ENCODE measurements at places on chromosomes 5 and 9.

DNA sequence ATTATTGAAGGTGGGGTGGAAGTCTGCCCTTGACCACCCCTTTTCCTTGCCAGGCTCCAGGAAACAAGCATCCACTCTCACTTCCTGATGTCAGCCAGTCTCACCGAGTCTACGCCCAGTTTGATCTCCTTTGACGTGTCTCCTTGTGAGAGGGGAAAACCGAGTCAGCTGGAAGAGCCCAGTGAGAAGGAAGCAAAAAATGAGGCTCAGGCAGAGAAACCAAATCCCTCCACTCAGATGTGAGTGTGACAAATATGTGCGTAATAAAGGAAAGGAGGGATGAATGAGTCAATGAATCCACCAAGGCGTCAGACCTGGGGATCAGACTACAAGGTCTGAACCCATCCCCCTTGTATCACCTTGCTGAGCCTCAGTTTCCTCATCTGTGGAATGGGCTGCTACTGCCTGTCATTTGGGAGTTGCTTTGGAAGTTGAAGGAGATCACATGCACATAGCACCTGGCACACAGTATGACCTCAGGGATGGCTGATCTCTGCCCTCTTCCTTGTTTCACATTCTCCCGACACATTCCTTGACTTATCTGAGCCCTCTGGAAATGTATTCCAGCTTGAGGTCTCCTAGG is 61.3 kb upstream of the XPA start:
- DNase-seq: no peak

DNA sequence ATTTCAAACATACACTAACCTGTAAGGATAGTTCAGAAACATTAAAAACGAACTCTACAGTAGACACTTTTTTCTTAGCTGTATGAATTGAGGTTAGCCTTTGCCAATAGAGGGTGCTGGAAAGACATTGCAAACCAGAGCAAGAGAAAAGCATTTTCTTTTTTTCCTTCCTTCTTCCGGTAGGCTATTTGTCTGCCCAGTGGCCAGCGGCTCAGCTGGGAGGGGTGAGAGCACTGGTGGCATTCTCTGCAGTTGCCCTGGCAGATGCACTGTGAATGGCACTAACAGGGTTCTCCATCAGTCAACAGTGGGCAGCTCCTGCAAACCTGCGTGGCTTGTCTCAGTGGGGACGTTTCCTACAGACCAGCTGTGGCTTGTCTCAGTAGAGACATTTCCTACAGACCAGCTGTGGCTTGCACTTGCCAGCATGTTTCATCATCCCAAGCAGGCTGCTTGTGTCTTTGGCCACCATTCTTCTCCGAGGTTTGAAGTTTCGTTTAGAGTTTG is 984.5 kb upstream of the CDH18 start:
- DNase-seq: no peak

DNA sequence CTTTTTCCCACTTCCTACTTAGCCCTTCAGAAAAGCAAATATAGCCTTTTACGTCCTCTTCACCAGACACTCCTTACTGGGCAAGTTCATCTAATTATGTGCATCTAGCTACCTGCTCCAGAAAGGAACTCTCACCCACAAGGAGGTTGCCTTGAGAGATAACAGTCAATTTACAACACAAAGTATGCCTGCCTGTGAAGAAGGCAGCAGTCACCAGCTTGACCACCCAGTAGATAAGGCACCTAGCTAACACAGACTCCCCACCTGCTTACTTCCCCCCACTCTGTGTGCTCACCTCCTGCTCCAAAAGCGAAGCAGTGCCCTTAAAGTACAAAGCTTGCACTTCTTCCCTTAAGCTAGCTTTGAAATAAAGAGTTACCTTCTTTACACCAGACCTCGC is 111.7 kb upstream of the MRPS30 start:
- DNase-seq: no peak

- DNase-seq: no peak
Measured at GRCh38 chr5:179142434-179143198, 82.4 kb downstream of the ZNF354C start.

DNA sequence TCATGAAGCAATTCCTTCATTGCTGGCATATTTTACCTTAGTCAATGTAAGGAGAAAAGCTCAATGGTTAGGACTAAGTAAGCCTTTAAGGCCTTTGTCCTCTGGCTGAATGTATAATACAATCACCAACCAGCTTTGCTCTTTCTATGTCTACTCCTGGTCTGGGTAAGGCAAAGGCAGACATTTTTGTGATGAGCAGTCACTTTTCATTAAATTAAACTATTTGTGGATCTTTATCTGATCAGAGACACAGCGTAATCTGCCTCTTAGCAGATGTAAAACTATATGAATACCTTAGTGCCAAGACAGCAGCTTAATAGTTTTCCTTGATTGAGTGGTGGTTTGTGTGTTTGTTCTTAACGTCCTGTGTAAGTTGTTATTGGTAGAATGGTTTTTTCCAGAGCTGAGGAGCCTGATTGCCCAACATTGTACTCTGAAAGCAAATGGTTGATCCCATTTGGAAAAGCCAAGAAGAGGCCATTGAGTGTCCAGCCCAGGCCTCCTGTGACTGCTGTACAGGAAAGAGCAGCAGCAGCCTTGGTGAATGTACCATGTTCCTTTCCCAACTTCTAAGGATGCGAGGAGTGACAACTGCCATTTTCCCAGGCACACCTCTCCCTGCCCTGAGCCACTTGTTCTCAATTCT is 16.5 kb upstream of the CXXC5 start:
- no peak for DNase-seq

DNA sequence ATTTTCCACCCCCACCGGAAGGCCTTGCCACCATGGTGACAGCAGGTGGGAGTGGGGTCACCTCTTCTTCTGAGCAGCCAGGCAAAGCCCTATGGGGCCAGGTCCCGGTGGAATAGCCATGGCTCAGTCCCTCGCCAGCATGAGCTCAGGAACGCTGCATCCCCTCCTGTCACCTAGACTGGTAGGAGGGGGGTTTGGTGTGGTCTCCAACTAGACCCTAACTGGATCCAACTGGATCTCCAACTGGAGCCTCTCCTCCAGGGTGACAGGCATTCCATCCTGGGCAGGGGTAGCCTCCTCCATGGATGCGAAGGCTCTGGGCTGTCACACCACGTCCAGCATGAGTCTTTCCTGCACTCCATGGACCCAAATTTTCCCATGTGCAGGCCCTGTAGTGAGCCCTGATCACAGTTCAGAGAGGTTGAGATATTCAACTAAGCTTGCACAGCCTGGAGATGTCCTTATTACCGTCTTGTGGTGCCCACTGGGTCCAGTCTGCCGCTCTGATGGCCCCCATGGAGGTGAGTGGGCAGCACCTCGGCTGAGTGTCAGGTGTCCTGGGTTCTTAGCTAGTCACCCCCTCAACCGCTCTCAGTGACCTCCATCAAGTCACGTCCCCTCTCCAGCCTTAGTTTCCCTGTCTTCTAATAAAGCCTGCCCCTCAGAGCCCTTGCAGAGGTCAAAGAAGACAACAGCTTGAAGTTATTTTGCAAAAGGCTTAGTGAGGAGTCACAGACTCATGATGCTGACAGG is 18.6 kb upstream of the FIBCD1 start:
- DNase-seq: no peak

DNA sequence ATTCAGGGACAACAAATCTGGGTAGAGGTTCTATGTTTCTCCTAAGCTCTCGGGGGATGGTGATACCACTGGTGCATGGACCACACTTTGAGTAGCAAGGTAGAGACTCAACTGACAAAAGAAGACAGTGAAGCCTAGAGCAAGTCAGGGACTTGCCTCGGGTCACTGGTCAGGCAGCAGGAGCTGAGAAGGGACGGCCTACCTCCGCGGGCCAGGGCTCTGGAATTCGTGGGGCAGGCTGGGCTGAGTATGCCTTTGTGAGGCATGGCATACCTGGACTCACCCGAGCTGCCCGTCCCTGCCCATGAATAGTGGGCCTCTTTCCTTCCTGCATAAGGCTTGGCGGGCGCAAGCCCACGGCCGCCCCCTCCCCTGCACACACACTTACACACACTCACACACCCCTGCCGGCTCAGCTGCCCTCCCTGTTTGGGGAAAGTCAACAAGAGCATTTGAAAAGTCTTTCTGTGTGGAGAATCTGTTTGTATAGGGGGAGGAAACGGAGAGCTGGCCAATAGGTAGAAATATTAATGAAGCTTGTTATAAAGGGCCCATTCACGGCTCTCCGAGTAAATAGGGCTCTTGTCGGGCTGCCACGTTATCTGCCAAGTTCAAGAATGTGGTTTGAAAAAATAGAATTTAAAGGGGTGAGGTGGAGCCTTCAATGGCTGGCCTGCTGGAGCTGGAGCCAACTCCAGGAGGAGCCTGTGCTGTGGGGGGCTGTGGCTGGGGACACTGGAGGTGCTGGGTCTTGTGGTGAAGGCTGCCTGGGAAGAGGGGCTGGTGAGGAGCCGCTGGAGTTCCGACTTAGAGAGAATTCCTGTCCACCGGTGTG is 19.1 kb upstream of the KIF12 start:
- DNase-seq: peak; percentile 88

GRCh38 chr9:108889649-108890067 is 27.6 kb downstream of the ACTL7A start:
- DNase-seq: no peak

Data from DMS79 (cell line).